ENCODE measurements at places on chromosomes 16 and 17. TPM values are rescaled to one million over a fixed set of nuclear protein-coding genes. Genes with fewer than 3 reads are reported as not detected.

GRCh38 chr17:43917348-43918025 is 10.2 kb upstream of the MPP2 start:
- peaks cover 20% of the 10 kb centered on the region for H3K4me1 ChIP-seq
- H3K36me3 ChIP-seq: no peaks in the 10 kb centered on the region
- H3K27me3 ChIP-seq: peaks cover 3% of the 10 kb centered on the region
- DNase-seq: peak; percentile 59
- peak overlapping the region; percentile 67 for H3K4me3 ChIP-seq

DNA sequence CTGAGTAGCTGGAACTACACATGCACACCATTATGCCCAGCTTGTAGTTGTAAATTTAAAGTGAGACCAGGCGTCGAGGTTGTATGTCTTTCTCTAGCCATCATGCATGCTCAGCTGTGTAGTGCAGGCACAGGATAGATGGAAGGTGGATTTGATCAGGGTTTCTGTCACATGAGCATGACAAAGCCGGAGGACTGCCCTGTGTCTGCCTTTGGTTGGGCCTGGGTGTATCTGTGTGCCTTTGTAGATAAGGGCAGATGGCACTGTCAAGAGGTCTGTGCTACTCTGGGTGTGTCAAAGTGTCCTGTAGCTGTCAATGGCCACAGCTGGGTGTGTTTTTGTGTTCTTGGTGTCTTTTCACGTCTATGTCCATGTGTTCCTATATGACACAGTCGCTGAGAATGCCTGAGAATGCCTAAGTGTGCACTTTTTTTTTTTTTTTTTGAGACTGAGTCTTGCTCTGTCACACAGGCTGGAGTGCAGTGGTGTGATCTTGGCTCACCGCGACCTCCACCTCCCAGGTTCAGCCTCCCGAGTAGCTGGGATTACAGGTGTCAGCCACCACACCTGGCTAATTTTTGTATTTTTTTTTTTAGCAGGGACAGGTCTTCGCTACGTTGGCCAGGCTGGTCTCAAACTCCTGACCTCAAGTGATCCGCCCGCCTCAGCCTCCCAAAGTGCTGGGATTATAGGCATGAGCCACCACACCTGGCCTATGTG is 4.1 kb upstream of the NAGS start:
- H3K4me3 ChIP-seq: no peak overlapping the region
- peaks cover 41% of the 10 kb centered on the region for H3K27me3 ChIP-seq
- H3K36me3 ChIP-seq: no peaks in the 10 kb centered on the region
- H3K4me1 ChIP-seq: peaks cover 4% of the 10 kb centered on the region

GRCh38 chr17:74015990-74016389 is 187.5 kb upstream of the RPL38 start:
- DNase-seq: no peak
- H3K4me3 ChIP-seq: no peak overlapping the region
- H3K27ac ChIP-seq: no peak overlapping the region
- no peaks in the 10 kb centered on the region for H3K27me3 ChIP-seq

TK1 gene
- total RNA-seq: 121 TPM

ABHD15 gene
- 18.0 TPM for total RNA-seq

All from activated CD4-positive, alpha-beta T cell treated with anti-CD3 and anti-CD28 coated beads, Interleukin-2, amount 10 ng/mL, durations not matched to agents 7 days and 5 days (primary cell).